ENCODE measurements at places on chromosomes 11 and 22.

DNA sequence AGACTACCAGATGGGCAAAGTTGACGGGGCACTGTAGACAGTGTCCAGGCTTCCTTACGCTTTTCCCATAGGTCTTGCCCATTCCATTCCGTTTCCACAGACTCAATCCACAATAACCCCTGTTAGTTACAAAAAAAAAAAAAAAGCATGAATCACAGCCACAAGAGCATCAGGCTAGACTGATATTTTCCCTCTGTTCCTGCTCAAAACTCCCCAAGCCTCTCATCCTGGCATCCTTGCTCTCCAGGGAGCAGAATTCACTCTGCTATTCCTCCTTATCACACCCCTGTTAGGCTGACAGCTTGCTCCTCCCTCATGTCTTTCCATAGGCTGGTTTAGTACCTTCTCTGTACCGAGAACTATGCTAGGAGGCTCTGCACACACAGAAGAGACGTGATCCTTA is 42.2 kb downstream of the TMEM123 start:
- no peak for DNase-seq

DNA sequence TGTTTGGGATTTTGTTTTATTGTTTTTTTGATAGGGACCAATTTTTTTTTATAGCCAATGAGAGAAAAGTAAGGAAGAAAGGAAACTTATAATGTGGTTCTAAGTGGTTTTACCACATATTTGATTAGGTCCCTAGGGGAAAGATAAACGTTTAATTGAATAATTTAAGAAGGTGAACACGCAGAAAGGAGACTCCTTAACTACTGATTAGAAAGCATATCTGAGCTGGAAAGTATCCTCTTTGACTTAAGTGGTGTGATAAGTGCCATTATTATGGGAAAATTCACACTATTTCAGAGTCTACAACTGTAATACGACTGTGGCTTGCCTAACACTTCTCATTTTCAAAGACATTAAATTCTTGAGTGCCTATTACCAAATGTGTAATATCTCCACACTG is 106.5 kb upstream of the GRAMD1B start:
- no peak for DNase-seq

GRCh38 chr22:19525666-19526065 is 1.5 kb upstream of the CLDN5 start:
- DNase-seq, result no peak

GRCh38 chr11:106424111-106424510 is 346.6 kb downstream of the AASDHPPT start:
- no peak for DNase-seq

GRCh38 chr22:17218341-17218740 is 894 bp downstream of the ADA2 start:
- DNase-seq, result no peak

DNA sequence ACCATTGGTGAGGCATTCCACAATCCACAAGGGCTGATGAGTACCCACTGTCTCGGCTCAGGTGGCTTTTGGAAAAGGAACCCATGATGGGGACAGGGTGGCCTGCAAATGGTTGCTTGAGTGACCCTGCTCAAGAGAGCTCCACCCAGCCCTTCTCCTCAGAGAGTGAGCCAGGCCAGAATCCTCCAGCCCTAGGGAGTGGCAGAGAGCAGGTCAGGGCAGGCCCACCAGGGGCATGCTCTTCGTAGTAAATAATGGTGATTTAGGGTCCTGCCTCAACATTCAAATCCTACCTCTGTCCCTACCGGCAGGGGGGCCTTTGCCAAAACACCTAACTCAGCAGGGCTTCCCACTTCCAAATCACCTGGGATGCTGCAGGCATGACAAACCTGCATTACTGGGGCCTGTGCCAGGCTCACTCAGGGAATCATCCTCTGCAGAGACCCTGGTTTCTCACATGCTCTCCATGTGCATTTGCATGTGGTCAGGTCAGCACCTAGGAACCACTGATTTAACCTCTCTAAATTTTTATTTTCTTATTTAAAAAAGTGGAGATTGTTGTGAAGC is 17.3 kb upstream of the TP53I11 start:
- DNase-seq, result no peak

DNA sequence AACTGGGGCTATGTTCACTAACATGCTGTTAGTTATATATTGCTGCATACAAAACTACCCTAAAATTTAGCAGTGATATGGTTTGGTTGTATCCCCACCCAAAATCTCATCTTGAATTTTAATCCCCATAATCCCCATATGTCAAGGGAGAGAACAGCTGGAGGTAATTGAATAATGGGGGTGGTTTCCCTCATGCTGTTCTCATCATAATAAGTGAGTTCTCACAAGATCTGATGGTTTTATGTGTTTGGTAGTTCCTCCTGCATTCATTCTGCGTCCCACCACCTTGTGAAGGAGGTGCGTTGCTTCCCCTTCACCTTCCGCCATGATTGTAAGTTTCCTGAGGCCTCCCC is 10.0 kb upstream of the PATL1 start:
- no peak for DNase-seq

- DNase-seq, result peak; percentile 60
These were observed at the start of gene MYRF for GRCh38 chr11:61752117-61752924. Gene MYRF, plus strand, starts transcription at chr11:61752636. Its CDS starts 109 bp downstream, at chr11:61752745.

DNA sequence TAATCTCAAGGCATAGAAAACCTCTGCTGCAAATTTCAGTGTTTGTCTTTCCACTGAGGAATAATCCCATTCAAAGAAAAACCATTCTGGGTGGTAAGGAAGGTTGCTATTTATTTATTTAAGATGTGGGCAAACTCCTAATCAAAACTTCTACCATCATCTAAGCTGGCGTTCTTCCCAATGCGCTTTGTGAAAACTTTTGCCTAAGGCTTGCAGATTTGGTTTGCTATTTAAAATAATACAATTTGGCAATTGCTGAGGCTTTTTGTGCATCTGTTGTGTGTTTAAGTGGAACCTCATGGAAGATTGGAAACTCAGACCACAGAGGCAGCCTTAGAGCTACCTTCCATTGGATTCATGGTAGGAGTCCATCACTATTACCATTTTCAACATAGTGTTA is 309.0 kb downstream of the BLID start:
- no peak for DNase-seq

- DNase-seq, result no peak
These were observed 15.6 kb downstream of the TBC1D10A start for GRCh38 chr22:30310881-30311771.

DNA sequence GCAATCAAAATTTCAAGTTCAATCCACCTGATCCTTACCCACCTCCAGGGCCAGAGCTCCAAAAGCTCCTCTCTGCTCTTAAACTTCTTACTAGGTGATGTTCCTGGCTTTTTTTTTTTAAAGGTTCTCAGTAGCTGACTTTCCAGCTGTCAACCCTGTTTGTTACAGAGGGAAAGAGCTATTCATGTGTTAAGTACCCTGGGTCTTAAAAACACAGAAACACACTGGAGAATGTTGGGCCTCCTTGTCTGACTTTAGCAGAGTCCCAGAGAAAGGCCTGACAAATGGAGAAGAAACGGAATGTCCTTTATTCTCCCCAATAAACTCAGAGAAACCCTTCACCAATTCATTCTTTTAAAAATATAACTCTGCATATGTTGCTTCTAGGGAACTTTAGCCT is 3.2 kb downstream of the LRRC4C start:
- no peak for DNase-seq

DNA sequence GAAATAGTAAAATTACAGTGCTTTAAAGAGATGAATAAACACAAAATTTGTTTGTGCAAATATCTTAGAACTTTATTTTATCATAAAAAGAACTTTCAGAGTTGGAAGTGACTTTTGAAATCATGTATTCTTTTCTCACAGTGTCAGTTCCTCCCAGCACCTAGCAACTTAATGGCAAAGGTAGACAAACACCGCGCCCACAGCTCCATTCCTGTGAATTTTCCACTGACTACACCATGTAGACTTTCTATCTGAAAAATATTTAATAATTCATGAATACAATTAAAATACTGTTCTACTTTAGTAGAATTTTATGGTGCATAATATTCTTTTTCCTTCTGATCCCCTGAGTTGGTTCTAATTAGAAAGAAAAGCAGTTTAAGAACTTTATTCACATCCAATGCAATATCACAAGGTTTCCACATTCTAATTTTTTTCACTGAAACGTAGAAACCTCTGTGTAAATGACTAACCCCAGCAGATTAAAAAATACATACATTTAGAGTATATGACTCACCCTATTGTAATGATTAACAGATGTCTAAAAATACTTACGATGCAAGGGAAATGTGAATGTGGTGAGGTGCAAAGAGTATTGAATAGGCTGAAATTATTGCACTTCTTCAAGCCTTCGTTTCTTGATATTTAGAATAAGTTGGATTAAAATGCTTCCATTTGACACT is 218.2 kb upstream of the CCDC179 start:
- no peak for DNase-seq

- no peak for DNase-seq
These were observed 6.7 kb downstream of the PLAAT2 start for GRCh38 chr11:63556404-63557013.

Measured in T-helper 9 cell (primary cell).